Stimulated activated CD8-positive, alpha-beta memory T cell treated with anti-CD3 and anti-CD28 coated beads, Interleukin-15, amount 100 ng/mL, for 24 hours (primary cell): ENCODE measurements at places on chromosomes 2 and 18.

DNA sequence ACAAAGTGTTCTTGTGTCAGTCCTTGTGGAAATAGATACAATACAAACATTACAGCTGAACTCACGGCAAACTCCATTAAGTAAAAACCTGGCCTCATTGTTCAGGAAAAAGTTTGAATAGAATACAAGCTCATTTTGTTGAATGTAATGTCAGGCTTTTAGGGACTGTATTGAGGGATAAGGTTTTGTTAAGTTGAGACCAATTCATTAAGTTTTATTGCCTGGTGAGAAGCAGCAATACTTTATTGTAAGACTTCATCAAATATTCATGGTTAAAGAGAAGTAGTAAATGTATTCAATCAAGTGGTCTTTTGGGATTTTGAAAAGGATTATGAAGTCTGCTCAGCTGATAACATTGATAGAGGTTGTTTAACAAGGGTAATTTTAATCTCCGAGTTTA is 35.4 kb upstream of the METAP1D start:
- DNase-seq, result no peak

- DNase-seq, result no peak
These were observed 822 bp downstream of the PSMG2 start for GRCh38 chr18:12703664-12704063.

- no peak for DNase-seq
These were observed 23.5 kb downstream of the TRPM8 start for GRCh38 chr2:233940376-233941276.

DNA sequence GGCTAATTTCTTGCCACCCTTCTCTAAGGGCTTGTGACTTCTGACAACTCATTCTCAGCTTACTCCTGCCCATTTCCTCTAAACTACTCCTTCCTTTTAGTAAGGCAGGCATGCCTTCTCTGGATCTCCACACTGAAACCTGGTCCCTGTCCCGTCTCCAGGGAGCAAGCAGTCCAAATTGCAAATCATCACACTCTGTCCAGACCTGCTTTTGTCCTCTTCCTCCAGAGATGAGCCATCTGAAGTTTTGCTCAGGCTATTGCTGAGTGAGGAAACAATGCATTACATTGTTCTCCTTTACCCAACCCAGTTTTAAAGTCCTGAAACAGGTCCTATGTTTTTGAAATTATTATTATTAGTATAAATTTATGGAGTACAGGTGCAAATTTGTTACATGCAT is 57.3 kb downstream of the ARHGAP25 start:
- DNase-seq, result no peak

DNA sequence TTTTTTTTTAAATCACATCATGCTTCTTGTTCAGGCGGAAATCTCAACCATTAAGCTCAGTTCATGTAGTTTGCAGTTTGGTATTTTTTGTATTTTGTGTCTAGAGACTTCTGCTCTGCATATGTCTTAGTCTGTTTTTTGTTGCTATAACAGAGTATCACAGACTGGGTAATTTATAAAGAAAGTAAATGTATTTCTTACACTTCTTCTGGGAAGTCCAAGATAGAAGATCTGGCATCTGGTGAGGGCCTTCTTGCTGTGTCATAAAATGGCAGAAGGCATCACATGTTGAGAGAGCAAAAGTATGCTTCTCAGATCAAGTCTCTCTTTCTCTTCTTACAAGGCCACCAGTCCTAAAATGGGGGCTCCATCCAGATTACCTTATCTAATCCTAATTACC is 208.2 kb downstream of the CTNNA2 start:
- DNase-seq, result no peak

DNA sequence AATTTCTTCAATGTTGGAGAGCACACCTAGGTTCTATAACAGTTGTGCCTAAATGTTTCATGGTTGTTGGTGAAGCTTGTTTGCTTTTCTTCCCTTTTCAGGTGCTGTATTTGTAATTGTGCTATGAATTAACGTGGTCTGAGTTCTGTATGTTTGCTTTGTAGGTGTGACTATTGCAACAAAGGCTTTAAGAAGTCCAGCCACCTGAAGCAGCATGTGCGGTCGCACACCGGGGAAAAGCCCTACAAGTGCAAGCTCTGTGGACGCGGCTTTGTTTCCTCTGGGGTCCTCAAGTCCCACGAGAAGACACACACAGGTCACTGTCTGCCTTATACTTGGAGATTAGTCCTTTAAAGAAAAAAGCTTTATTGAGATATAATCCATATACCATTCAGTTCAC is 91.2 kb downstream of the ZNF236 start:
- no peak for DNase-seq

GRCh38 chr18:10169064-10169562 is 255.3 kb downstream of the VAPA start:
- no peak for DNase-seq

- DNase-seq, result no peak
These were observed 9.9 kb downstream of the DNMT3A start for GRCh38 chr2:25331686-25332365.

GRCh38 chr2:17805717-17806363 is 10.4 kb upstream of the MSGN1 start:
- DNase-seq, result no peak

GRCh38 chr18:50424877-50425690 is 50.2 kb downstream of the SKA1 start:
- DNase-seq, result no peak

DNA sequence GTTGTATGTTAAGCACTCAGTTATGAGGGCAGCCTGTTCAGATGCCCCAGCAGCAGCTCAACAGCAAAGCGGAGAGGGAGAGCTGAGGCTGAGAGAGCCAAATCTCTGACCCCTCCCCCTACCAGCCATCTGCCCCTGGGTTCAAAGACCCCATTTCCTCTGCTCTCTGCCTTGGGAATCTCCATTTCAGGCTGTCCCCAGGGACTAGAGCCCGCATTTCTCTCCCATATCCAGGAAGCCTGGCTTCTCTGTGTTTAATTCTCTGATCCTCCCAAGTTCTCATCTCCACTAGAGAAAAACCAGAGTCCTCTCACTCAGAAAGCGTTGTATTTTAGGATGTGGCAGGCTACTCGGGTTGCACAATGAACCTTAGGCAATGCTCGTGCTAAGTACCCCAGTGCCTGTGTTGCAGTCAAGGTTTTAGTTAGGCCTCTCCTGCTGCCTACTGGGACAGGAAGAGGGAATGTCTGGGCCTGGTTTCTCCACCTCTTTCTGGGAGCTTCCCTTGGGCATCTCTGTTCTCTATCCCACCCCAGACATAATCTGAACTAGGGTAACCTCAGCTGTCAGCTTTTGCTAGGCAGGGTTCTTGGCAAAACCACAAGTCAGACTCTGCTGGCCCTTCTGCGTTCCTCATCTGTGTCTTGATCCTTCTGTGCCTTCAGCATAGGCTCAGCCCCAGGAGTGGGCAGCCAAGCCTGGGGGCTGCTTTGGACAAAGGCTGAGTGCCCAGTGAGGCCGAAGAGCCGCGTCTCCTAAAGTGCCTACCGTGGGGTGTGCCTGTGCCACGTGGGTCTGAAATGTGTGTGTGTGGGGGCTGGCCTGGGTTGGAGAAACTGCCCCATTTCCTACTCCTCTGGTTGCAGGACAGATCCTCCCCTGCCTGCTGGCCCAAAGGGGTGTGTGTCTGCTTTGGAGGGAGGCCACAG is 96.8 kb downstream of the STPG4 start:
- no peak for DNase-seq

GRCh38 chr18:51068105-51068504 is 38.1 kb downstream of the SMAD4 start:
- no peak for DNase-seq

GRCh38 chr2:24080701-24081100 is 3.9 kb downstream of the TP53I3 start:
- no peak for DNase-seq

- DNase-seq, result no peak
These were observed 792.2 kb downstream of the EPHA4 start for GRCh38 chr2:220779931-220780330.

GRCh38 chr2:110216803-110217202 is 4.5 kb upstream of the MTLN start:
- no peak for DNase-seq

DNA sequence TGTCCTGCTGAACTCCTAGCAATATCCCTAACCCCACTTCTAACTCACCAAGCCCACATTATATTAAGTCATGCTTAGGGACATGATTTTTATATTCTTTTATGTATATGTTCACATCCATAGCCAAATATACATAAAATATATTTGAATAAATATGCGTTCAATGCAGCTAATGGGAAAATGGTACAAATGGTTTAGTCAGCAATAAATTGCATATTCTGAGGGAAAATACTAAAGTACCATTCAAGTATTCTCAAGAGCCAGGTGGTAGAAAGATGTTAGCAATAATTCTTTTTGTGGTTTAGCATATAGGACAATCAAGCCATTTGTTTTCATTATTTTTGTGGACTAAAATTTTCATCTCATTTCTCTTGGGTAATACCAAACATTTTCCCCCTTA is 306.0 kb downstream of the TDRD15 start:
- DNase-seq, result no peak
